Activated T-cell treated with anti-CD3 and anti-CD28 coated beads for 24 hours (primary cell): ENCODE measurements at places on chromosomes 5 and 9.
A peak's percentile ranks its signal among the peaks of the same experiment; 100 is the strongest.

- no peak for DNase-seq
Measured at GRCh38 chr5:146622391-146622790, 106.4 kb upstream of the GPR151 start.

- no peak for DNase-seq
Measured at GRCh38 chr9:114094971-114095370, 4.1 kb downstream of the KIF12 start.

DNA sequence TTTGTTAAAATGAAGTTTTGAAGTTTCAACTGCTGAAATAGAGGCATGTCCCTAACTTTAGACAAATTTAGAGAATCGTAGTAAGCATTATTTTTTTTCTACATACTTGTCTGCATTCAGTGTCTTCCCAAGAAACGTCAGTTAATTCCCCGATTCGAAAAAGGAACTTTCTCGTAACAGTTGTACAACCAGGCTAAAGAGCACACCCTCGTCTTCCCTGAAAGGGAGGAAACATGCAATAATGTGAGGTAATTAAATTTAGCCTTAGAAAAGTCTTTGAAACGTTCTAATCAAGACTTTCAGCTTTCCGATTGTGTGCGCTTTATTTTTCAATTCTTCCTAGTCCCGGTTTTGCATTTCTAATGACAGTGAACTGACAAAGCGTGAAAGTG, 374 bp upstream of the SLC1A3 start:
- DNase-seq, result no peak

DNA sequence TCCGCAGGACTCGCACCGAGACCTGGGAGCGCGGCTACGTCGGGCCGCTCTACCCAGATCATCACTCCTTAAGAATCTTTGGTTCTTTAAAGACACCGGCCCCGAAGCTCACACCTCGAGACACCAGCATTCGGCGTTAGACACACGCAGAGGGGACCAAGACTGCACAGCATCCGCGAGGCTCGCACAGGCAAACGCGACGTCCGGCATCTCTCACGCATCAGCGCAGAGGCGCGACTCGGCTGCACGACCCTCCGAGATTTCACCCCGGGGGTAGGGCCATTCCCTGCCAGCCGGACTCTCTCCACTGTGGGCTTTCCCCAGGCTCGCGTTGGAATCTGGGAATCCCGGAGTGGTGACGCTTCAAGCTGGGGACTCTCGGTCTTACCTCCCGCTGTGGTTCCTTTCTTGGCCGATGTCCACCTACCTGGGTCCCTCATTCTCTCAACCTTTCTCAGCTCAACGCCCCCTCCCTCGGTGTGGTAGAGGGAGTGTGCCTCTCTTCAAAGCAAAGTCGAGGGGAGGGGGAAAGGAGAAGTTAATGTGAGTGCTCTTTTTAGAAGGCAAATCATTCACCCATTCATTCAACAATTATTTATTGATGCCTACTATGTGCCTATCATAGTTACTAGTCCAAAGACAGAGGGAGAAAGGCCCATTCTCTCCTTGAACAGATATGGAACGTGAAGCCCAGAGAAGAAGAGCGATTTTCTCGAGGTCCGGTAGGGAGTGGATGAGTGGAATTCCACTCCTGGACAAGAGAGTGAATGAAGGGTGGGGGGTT, 1.3 kb upstream of the HAND1 start:
- no peak for DNase-seq

- DNase-seq, result no peak
Measured at GRCh38 chr5:140020601-140021177, 22.4 kb downstream of the NRG2 start.

DNA sequence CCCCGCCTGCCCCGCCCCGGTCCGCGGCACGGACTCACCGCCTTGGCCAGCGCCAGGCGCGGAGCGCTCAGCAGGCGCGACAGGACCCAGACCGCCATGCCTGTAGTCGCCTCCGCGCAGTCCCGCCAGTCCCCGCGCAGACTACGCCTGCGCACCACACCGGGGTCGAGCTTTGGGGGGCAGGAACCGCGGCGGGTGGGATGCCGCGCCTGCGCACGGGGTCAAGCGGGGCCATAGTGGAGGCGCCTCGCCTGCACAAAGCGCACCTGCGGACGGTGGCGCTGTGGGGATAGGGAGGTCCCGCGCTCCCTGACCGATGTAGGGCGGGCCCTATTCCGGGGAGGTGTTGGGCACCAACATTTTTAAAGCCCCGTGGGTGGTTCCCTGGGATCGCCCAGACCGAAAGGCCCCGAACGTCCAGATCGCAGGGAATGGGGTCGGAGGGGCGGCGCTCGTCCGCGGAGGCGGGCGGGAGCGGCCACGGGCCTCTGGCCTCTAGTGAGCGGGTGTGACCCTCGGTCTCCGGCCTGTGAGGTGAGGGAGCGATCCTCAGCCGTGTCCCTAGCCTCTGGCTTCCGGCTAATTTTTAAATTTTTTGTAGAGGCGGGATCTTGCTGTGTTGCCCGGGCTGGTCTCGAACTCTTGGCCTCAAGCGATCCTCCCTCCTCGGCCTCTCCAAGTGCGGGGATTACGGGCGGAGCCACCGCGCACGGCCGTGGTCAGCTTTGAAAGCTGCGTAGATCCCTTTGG, 70.8 kb upstream of the LPCAT1 start:
- DNase-seq, result peak; percentile 75

DNA sequence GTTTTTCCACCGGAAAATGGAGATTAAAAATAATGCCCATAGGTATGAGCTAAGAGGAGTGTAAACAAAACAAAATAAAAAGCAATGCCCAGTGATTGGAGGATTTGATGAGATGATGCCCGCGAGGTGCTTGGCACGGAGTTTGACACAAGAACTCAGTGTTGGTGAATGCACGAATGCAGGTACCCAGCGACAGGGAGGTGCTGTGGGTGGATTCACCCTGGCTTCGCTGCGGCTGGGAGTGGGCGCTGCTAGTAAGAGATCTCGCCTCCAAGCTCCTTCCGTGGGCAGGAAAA, 526 bp upstream of the STXBP1 start:
- DNase-seq, result no peak

GRCh38 chr5:78004559-78004958, 228.4 kb upstream of the TBCA start:
- DNase-seq, result no peak

DNA sequence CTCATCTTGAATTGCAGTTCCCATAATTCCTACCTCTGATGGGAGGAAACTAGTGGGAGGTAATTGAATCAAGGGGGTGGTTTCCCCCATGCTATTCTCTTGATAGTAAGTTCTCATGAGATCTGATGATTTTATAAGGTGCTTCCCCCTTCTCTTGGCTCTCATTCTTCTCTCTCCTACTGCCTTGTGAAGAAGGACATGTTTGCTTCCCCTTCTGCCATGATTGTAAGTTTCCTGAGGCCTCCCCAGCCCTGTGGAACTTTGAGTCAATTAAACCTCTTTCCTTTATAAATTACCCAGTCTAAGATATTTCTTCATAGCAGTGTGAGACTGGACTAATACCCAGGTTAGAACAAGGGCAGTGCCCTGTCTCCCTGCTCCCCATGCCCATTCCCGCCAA, 7.5 kb upstream of the TRIO start:
- DNase-seq, result no peak

DNA sequence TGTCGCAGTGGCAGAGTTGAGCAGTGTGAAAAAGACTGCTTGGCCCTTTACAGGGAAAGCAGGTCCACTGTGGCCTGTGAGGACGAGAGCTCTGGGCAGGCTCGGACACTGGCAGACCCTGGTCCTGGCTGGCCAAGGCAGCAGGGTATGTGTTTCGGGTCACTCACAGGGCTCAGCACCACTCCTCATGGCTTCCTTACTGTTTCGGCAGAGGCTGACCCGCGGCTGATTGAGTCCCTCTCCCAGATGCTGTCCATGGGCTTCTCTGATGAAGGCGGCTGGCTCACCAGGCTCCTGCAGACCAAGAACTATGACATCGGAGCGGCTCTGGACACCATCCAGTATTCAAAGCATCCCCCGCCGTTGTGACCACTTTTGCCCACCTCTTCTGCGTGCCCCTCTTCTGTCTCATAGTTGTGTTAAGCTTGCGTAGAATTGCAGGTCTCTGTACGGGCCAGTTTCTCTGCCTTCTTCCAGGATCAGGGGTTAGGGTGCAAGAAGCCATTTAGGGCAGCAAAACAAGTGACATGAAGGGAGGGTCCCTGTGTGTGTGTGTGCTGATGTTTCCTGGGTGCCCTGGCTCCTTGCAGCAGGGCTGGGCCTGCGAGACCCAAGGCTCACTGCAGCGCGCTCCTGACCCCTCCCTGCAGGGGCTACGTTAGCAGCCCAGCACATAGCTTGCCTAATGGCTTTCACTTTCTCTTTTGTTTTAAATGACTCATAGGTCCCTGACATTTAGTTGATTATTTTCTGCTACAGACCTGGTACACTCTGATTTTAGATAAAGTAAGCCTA, 15.7 kb downstream of the SQSTM1 start:
- DNase-seq, result no peak

- no peak for DNase-seq
Measured at GRCh38 chr9:90893706-90894105, 92.1 kb downstream of the SYK start.

- no peak for DNase-seq
Measured at GRCh38 chr9:26833792-26834191, 58.8 kb downstream of the CAAP1 start.

- no peak for DNase-seq
Measured at GRCh38 chr5:17808566-17808965, 174.3 kb downstream of the TAF11L14 start.

GRCh38 chr9:26264709-26265601, 586.7 kb upstream of the TUSC1 start:
- DNase-seq, result no peak

DNA sequence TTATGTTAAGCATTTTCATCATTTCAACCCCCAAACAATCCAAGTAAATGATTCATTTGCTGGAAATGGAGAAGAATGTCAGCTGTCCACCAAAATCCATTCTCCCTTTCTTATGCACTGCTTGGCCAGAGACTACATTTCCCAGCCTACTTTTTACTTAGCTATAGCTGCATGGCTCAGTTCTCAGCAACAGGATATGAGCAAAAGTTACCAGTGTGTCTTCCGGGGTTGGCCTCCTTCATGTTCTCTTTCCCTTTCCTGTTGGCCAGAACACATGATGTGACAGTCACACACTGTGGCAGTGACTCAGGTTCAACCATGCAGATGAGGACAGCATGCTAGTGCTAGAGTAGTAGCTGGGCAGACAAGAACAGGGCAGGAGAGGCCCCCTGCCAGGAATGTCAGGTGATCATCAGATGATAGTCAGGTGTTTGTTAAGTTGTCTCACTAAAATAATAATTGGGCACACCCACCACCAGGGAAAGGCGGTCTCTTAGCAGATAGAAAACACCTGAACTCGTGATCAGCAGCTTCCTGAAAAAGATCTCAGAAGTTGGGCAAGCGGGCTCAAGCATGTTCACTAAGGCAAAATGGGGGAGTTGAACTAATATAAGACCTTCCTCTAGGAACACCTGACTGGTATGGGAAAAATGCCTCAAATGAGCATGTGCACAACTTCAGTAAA, 12.2 kb downstream of the GPR150 start:
- DNase-seq, result peak; percentile 67

- no peak for DNase-seq
Measured at GRCh38 chr9:114186605-114187289, 31.4 kb downstream of the COL27A1 start.

GRCh38 chr5:127010362-127010761, 20.0 kb downstream of the MARCHF3 start:
- DNase-seq, result no peak

DNA sequence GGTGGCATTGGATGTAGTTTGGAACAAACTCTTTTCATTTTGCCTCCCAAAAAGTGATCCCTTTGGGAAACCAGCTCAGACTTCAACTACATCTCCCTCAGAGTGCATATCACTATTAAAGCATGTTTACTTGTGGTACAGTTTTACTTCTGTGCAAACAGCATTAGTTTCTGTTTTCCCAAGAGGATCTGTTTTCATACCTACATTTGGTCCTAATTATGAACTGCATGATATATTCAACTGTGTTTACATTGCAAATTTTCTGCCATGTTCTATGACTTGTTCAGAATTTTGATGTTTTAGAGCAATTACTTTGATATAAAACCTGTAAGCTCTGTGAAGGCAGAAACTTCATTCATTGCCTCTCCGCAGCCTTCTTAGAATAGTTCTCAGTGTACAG, 681.5 kb upstream of the ACO1 start:
- no peak for DNase-seq
